ENCODE measurements at places on chromosomes 11 and 22.

DNA sequence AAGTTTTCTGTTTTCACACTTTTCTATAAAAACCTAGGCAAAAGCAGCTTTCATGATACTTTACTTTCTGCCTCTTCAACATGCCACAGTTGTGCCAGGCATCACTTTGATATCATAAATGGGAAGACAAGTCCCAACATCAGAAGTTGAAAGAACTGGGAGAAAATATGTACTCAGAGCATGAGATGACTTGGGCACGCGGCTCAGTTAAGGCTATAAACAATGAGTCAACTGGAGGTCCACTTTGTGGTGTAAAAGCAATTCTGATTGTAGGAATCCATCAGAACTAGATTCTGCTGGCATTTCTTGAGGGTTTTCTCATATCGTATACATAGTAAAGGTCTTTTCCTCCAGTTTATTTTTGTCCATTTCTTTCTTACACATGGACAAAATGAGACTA lies 109.7 kb upstream of the USP47 start:
- DNase-seq, result no peak

- DNase-seq, result no peak
Measured at GRCh38 chr11:69310934-69311766, 17.2 kb downstream of the MYEOV start.

DNA sequence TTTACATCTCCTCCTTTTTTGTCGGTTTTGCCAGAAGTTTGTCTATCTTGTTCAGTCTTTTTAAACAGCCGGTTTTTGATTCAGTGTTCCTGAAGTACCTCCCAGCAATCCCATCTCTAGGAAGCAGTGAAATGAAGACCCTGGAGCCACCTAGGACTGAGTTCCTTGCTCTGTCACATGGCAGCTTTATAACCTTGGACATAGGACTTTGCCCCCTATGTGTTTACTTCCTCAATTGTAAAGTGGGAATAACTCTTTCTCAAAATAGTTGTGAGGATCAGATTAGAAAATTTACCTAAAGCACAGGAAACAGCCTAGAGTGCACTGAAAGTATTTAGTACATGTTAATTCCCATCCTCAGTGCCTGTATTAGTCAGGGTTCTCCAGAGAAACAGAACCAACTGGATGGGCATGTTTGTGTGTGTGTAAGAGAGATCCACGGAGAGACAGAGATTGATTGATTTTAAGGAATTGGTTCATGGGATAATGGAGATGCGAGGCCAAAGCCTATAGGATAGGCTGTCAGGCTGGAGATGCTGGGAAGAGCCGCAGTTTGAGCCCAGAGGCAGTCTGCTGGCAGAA lies 20.0 kb downstream of the FAM83F start:
- DNase-seq, result no peak

DNA sequence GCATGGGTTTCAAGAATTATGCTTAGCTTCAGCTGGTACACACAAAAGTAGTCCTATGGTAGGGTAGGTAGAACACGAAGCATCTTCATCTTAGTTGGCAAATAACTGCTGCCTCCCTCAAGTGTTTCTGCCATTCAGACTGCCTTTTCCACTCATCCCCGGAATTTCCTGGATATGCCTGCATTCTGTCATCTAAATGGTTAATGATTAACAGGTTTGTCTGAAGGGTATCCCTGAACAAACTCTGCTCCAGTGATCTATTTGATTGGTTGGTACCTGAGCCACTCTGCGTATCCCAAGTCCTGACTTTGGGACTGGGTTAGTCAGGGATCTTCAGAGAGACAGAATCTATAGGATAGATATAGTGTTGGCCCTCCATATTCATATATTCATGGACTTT lies 272.3 kb upstream of the RAG2 start:
- DNase-seq, result no peak

GRCh38 chr11:67600324-67601029 lies 6.3 kb upstream of the NDUFV1 start:
- no peak for DNase-seq

DNA sequence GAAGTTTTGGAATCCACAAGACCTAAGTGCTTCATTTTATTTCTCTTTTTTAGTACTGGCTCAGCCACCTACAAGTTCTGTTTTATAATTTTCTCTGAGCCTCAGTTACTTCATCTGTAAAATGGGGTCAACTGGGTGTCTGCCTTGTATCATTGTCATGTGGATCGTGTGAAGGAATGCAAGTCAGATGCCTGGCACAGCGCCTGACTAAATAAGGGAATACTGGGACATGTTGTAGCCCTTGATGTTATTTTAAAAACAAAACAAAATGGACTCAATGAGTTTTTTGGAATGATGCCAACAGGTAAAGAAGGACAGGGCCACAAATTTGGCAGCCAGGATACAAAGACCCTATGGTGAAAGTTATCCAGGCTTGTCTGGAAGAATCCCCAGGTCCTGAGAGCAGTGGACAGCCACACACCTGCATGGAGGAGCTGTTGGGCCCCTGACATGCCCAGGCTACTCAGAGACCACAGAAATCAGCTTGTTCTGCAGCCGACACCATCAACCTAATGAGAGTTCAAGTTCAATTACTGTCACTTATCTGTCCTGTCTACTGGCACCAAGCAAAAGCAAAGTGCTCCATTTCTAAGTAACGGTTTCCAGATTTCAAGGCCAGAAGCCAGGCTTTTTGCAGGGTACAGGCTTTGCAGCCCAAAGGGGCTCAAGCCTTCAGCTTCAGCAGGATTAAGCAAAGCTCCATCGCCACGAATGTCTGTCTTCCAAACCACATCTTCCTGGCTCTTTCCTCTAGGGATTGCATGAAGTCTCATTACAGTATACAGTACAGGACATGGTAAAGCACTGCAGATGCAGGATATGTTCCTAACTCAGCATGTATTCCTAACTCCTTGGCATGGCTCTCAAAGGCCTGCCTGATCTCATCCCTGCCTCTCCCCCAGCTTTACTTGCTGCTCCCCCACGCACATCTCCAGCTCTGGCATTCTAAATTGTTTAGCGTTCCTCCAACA lies 18.4 kb downstream of the DKK3 start:
- no peak for DNase-seq

GRCh38 chr11:112082729-112083128 lies 3.8 kb downstream of the TIMM8B start:
- DNase-seq, result no peak

- no peak for DNase-seq
Measured at GRCh38 chr11:57742087-57742452, 779 bp downstream of the SELENOH start.

DNA sequence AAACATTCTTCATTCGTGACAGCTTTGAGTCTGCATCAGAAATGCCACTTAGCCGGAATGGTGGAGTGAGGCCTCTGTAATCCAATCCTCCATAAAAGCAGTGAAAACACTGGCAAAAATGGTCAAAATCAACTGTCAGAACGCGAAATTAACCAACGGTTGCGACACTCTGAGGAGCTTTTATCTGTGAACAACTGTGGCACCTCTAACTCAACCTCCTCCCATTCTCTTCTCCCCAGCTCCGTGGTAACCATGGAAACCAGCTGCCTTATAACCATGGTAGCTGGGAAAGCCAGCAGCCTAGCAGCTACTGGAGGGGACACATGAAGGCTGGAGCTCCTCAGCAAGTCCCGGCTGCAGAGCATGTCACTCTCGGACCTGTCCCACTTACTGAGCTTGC lies 20.3 kb downstream of the AP2A2 start:
- no peak for DNase-seq

DNA sequence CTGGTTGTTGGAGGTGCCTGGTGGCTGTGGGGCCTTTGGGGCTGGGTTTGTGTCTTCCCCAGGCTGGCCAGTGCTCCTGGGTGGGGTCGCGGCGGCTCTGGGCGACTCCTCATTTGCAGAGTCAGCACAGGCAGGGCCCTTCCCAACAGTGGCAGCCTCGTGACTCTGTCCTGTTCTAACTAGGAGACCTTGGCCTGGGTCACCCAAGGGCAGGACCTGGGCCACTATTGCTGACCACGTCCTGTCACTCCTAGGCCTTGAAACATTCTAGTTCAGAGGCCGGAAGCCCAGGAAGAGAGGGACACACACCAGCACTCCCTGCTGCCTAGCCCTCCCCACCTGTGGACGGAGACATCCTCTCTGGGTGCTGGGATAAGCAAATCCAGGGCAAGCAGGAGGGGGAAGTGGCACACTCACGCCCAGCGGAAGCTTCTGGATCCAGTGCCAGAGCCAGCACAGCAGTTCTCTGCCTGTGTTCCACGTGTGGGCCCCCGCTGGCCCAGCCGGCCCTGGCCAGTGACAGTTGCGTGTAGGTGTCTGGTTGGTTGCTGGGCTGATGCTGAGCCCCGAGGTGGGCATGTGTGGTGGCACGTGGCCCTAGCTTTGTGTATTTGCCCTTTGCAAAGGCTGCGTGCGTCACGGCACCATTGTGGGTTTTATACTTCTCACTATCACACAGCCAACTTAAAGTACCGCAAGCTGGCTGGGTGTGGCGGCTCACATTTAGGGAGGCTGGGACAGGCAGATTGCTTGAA lies 4.3 kb upstream of the CHID1 start:
- no peak for DNase-seq

DNA sequence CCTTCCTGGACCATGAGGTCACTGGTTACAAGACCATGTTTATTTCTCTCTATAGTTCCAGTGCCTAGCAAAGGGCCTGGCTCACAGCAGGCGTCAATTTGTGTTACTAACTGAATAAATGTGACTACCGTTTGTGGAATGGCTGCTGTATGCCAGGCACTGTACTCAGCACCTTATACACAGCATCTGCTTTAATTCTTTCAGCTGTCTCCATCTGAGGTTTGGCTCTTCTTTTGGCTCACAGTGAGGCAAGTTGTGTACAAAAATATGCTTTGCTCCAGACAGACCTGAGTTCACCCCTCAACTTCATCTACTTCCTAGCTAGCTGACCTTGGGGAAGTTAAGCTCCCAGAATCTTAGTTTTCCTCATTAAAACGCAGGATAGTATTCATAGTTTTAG lies 75.3 kb upstream of the PHOX2A start:
- no peak for DNase-seq

DNA sequence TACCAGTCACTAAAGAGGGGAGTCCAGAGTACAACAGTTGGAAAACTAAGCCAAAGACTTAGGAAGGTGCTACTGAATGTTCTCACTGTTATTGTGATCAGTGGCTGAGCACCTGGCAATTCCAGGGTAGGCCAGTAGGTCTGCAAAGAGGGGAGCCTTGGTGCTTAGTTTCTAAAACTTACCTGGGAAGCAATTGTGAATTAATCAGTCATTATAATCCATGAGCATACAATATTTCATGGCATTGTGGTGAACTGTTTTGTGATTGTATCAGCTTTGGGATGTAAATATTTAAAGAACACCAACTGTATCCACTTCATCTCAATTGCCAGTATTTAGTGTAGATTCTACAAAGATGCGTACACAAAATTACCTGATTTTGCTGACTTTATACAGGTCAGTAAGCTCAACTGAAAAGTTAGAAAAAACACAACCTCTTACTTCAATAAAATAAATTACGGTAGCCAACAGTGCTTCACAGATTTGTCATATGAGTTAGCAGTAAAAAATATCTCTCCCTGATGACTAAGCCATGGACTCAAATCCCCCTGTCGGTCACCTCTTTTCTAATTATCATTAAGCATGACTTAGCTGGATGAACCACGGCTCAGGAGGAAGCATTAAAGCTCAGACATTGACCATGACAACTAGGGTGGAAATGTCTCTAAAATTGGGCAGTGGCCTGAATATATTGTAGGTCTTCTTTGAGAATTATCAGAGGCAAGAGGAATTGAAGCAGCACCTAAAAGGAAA lies 30.8 kb upstream of the SORL1 start:
- no peak for DNase-seq

GRCh38 chr11:14012846-14013245 lies 50.3 kb downstream of the SPON1 start:
- no peak for DNase-seq

GRCh38 chr11:111582163-111582562 lies 20.1 kb upstream of the SIK2 start:
- no peak for DNase-seq

DNA sequence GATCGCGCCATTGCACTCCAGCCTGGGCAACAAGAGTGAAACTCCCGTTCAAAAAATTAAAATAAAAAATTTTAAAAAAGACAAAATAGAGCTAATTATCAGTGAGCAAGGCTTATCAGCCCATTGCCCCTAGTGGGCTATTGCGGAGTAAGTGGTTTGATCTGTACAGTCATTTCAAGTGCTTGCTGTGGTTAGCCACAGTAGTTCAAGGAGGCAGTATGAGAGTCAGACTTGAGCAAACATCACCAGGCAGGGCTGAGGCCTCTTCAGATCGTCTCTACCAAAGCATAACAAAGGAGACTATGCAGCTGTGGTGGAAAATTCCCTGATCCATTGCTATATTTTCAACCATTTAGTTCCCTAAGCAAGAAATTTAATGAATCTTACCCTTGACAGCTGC lies 4.3 kb upstream of the SBF2 start:
- DNase-seq, result no peak

DNA sequence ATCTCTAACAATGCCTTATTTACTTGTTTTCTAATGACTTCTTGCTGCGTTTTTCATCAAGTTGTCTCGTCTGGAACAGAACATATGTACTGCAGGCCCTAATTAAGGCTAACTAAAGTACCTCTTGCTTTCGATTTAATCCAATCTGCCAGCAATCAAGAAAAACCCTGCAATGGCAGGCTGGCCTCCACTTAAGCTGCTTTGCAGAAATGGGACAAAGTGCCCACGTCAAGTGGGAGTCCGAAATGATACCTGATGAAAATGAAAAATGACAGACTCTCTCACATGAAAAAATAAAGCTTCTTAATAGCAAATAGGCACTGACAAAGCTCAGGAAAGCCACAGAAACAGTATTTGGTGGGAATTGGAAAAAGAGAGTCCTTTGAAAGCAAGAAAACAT lies 1454.7 kb downstream of the FAM181B start:
- DNase-seq, result no peak

GRCh38 chr11:105168457-105168856 lies 28.9 kb upstream of the CARD18 start:
- DNase-seq, result no peak

GRCh38 chr22:21926728-21927127 lies 25.9 kb downstream of the PPM1F start:
- peak; percentile 75 for DNase-seq

DNA sequence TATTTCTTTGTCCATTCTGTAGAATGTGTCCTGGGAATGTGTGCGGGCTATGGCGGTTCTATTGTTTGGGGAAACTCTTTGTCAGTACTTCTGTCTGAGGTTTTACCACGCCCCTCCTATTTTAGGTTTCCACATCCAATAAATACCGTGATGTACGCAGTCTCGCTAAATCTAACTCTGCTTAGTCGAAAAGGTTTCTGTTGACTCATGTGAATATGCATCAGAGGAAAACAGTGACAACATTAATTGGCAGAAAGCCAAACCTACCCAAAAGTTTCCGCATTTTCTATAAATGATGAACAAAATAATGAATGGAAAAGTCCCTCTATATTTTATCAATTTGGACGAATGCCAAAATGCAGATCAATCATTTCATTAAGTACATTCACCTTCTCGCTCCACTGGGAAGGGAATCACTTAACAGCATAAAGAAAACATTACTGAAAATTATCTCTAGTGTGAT lies 143.4 kb downstream of the MAML2 start:
- no peak for DNase-seq

- DNase-seq, result no peak
Measured at GRCh38 chr22:34841331-34841771, 224.6 kb upstream of the ISX start.
